ENCODE measurements at places on chromosomes 1 and 21. TPM values are rescaled to one million over a fixed set of nuclear protein-coding genes. Genes with fewer than 3 reads are reported as not detected.

- H3K4me1 ChIP-seq, result no peaks in the 10 kb centered on the region
- H3K27ac ChIP-seq, result no peak overlapping the region
- DNase-seq, result no peak
- H3K36me3 ChIP-seq, result no peaks in the 10 kb centered on the region
- no peaks in the 10 kb centered on the region for H3K27me3 ChIP-seq
Measured at GRCh38 chr1:185040408-185040735, 5.0 kb upstream of the RNF2 start.

GRCh38 chr1:70717656-70718055 lies 306.6 kb downstream of the CTH start:
- H3K27me3 ChIP-seq, result no peaks in the 10 kb centered on the region
- H3K27ac ChIP-seq, result no peak overlapping the region
- no peaks in the 10 kb centered on the region for H3K36me3 ChIP-seq
- no peaks in the 10 kb centered on the region for H3K4me1 ChIP-seq

- no peaks in the 10 kb centered on the region for H3K4me1 ChIP-seq
- peak overlapping the region; percentile 55 for H3K27ac ChIP-seq
- H3K4me3 ChIP-seq, result no peak overlapping the region
- H3K27me3 ChIP-seq, result no peaks in the 10 kb centered on the region
- H3K36me3 ChIP-seq, result no peaks in the 10 kb centered on the region
Measured at GRCh38 chr1:212470059-212470458, 37.3 kb downstream of the NENF start.

- H3K27ac ChIP-seq, result no peak overlapping the region
- no peaks in the 10 kb centered on the region for H3K4me1 ChIP-seq
- no peak overlapping the region for H3K4me3 ChIP-seq
Measured at GRCh38 chr1:99573431-99574217, 72.3 kb upstream of the PALMD start.

DNA sequence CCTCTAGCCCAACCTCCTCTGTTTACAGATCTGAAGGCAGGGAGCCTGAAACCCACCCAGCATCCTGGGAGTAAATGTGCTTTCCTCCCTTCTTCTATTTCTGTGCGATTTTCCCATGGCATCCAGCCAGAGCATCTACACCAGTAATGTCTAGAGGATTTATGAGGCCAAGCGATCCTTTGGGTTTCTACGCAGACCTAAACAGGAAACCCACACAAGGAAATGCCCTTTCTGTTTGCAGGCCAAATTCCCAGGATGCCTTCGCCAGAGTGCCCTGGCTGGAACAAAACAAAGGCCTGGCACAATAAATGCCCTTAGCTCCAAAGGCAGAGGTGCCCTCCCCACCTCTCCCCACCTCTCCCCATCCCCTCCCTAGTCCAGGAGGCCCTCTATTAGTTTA lies 110.5 kb upstream of the CDC42BPA start:
- no peaks in the 10 kb centered on the region for H3K27me3 ChIP-seq
- no peaks in the 10 kb centered on the region for H3K4me1 ChIP-seq
- H3K4me3 ChIP-seq, result no peak overlapping the region

- H3K36me3 ChIP-seq, result no peaks in the 10 kb centered on the region
- H3K4me1 ChIP-seq, result no peaks in the 10 kb centered on the region
- no peaks in the 10 kb centered on the region for H3K27me3 ChIP-seq
- H3K27ac ChIP-seq, result peak overlapping the region; percentile 25
- no peak overlapping the region for H3K4me3 ChIP-seq
Measured at GRCh38 chr1:36217670-36218069, 6.6 kb upstream of the THRAP3 start.

GRCh38 chr1:191608367-191608766 lies 549.9 kb upstream of the RGS18 start:
- H3K36me3 ChIP-seq, result no peaks in the 10 kb centered on the region
- DNase-seq, result no peak
- H3K27me3 ChIP-seq, result no peaks in the 10 kb centered on the region
- no peaks in the 10 kb centered on the region for H3K4me1 ChIP-seq
- no peak overlapping the region for H3K4me3 ChIP-seq
- no peak overlapping the region for H3K27ac ChIP-seq

DNA sequence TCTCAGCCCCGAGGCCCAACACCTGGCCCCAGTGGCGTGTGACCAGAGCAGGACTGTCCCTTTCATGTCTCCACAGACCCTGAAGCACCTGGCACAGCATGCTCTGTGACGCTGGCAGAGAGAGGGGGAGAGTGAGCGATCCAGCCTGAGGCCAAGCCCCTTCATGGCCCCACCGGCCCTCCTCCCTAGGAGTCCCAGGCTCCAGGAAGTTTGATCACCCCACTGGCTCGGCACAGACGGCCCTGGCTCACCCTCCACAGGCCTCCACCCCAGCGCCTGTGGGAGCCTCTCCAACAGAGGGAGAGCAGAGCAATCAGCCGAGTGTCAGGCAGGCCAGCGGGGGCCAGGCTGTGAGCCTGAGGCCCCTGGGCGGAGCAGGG lies 11.0 kb downstream of the SH3BGRL3 start:
- no peaks in the 10 kb centered on the region for H3K27me3 ChIP-seq
- no peaks in the 10 kb centered on the region for H3K36me3 ChIP-seq
- peak overlapping the region; percentile 21 for H3K27ac ChIP-seq
- no peak overlapping the region for H3K4me3 ChIP-seq
- H3K4me1 ChIP-seq, result no peaks in the 10 kb centered on the region

DNA sequence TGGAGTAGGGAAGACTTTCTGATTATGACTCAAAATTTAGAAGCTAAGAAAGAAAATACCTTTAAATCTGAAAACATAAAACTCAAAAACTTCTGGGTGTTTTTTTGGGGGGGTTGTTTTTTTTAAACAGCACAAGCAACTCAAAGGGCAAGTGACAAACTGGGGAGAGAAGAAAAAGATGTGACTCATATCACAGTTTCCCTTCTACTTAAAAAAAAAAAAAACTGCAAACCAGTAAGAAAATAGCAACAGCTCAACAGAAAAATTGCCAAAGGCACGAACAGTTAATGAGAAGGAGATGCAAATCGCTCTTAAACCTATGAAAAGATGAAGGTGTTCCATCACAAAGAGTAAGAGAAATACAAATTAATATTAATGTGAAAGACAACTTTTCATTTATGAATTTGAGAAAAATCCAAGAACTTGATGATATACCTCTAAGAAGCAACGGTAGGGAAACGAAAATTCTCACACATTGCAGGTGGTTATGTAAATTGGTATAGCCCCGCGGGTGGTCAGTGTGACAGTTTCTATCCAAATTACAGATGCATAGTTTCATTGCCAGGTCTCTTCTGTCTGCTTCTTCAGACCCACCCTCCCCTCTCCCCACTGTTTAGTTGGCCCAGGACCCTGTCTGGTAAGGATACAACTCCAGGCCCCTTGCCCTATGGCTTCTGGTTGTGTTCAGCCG lies 9.0 kb downstream of the IFNAR2 start:
- DNase-seq, result no peak
- no peaks in the 10 kb centered on the region for H3K36me3 ChIP-seq
- H3K4me1 ChIP-seq, result peaks cover 18% of the 10 kb centered on the region
- no peaks in the 10 kb centered on the region for H3K27me3 ChIP-seq
- H3K27ac ChIP-seq, result no peak overlapping the region

GRCh38 chr1:50251702-50252101 lies 143.0 kb downstream of the ELAVL4 start:
- no peaks in the 10 kb centered on the region for H3K4me1 ChIP-seq
- H3K4me3 ChIP-seq, result no peak overlapping the region
- no peaks in the 10 kb centered on the region for H3K36me3 ChIP-seq
- no peaks in the 10 kb centered on the region for H3K27me3 ChIP-seq
- H3K27ac ChIP-seq, result no peak overlapping the region

DNA sequence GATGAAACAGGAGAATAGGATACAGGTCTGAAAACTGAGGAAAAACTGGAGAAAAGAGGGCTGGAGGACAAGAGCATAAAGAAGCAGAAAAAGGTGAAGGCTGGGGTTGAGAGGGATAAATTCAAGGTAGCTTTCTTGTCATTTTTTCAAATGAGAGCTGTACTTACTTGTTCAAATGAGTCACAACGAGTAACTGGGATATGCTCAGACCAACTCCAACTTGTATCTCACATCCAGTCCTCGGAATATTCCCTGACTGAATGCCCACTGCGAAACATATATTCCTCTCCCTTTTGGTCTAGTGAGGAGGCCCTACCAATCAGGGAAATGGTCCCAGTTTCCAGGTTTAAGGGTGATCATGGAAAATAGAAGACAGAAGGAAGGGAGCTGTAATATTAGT lies 343.4 kb downstream of the HHIPL2 start:
- no peak overlapping the region for H3K27ac ChIP-seq
- no peak overlapping the region for H3K4me3 ChIP-seq
- no peak for DNase-seq
- no peaks in the 10 kb centered on the region for H3K4me1 ChIP-seq
- H3K27me3 ChIP-seq, result no peaks in the 10 kb centered on the region
- no peaks in the 10 kb centered on the region for H3K36me3 ChIP-seq

DNA sequence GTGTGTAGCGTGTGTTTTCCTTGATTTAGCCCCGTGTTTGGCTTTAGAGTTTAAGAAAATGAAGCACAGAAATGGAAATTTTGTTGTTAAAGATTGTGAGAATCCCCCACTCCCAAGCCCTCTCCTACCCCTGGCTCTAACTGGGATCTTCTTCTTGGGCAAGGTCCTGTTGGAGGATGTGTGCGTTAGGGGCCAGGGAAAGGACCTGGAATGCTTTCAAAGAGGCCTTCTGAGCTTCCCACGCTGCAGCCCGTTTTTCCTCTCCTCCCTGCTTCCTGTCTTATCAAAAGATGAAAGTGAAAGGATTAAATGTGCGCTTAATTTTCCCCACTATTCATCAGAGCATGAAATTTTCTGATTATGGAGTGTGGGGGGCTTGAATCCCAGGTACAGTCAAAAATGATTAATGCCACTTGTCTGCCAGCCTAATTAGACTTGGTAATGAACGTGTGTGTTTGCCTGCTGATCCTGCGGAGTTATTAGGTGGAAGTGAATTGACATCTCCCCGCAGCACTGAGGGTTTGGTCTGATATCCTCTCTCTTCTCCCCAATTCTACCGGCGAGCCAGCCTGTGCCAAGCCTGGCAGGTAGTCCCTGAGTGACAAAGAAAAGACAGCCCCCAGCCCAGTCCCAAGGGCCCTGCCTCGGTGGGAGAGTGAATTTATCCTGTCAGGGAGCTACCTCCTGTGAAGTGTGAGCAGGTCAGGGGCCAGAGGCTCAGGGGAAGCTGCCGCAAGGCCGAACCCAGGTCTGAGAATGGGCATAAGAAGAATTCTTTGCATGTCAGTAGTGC lies 4.9 kb downstream of the RASSF5 start:
- no peak overlapping the region for H3K27ac ChIP-seq
- H3K36me3 ChIP-seq, result no peaks in the 10 kb centered on the region
- no peak overlapping the region for H3K4me3 ChIP-seq
- DNase-seq, result no peak
- H3K27me3 ChIP-seq, result no peaks in the 10 kb centered on the region

DNA sequence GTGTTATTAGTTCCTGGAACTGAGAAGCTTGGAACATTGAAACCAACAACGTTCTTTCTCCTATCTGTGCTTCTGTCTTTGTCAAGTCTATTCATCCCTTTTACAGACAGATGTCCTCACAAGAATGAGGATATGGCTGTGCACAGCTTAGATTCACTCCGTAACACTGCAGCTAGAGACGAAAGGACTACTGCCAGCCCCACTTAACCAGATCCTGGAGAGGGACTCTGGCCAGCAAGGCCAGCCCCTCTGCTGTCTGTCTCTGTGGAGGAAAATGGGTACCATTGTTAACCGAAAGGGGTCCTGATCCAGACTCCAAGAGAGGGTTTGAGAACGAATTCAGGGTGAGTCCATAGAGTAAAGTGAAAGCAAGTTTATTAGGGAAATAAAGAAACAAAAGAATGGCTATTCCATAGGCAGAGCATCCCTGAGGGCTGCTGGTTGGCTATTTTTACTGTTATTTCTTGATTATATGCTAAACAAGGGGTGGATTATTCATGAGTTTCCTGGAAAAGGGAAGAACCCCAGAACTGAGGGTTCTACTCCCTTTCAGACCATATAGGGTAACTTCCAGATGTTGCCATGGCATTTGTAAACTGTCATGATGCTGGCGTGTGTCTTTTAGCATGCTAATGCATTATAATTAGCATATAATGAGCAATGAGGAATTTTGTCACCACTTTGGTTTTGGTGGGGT lies 17.4 kb upstream of the USP24 start:
- no peaks in the 10 kb centered on the region for H3K36me3 ChIP-seq
- no peak overlapping the region for H3K27ac ChIP-seq
- H3K4me1 ChIP-seq, result no peaks in the 10 kb centered on the region
- no peaks in the 10 kb centered on the region for H3K27me3 ChIP-seq
- H3K4me3 ChIP-seq, result no peak overlapping the region

DNA sequence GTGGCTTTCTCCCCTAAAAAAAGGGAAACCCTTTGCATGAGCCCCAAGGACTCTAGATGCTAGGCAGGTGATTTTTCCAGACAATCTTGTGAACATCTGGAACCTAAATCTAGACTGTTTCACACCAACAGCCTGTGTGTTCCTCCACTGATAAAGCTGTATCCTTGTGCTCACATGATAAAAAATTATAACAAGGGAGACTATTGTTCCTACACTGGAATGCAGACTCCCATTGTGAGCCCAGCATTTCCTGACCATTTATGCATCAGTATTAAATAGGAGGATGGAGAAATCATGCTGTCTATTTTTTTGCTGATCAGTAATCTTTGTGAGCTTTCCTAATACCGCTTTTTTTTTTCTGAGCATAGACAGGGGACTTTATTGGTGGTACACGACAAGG lies 52.5 kb downstream of the ZNF697 start:
- H3K36me3 ChIP-seq, result no peaks in the 10 kb centered on the region
- no peak for DNase-seq
- no peaks in the 10 kb centered on the region for H3K27me3 ChIP-seq
- no peaks in the 10 kb centered on the region for H3K4me1 ChIP-seq

GRCh38 chr21:15592271-15592860 lies 137.4 kb upstream of the USP25 start:
- no peaks in the 10 kb centered on the region for H3K36me3 ChIP-seq
- no peaks in the 10 kb centered on the region for H3K27me3 ChIP-seq
- H3K4me1 ChIP-seq, result no peaks in the 10 kb centered on the region
- DNase-seq, result no peak
- no peak overlapping the region for H3K27ac ChIP-seq
- no peak overlapping the region for H3K4me3 ChIP-seq

DNA sequence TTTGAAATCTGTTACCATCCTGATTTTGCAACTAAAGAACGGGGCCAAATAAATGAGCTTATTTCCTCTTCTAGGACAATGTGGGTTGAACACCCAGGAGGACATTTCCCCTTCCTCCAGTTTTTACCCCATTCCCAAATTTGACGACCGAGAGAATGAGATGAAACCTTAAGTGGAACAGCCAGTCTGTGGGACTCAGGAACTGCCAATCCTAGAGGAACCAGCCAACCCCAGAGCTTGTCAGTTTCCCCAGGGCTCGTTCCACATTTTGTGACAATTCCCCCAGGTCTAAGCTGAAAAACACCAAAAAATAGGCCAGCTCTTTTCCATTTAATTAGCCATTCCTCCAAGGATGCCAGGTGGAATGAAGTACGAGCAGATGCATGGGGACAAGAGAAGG lies 21.3 kb upstream of the MAPKAPK2 start:
- peak overlapping the region; percentile 90 for H3K27ac ChIP-seq
- H3K36me3 ChIP-seq, result no peaks in the 10 kb centered on the region
- DNase-seq, result no peak
- H3K27me3 ChIP-seq, result no peaks in the 10 kb centered on the region
- H3K4me1 ChIP-seq, result no peaks in the 10 kb centered on the region
- H3K4me3 ChIP-seq, result no peak overlapping the region

- no peaks in the 10 kb centered on the region for H3K36me3 ChIP-seq
- H3K4me3 ChIP-seq, result no peak overlapping the region
Measured at GRCh38 chr1:200228081-200228480, 181.8 kb downstream of the ZNF281 start.

NBPF6 gene
- not detected for total RNA-seq

PTTG1IP gene
- 303 TPM for total RNA-seq

LRRC8B gene
- total RNA-seq, result 5.5 TPM

NEGR1 gene
- 9.3 TPM for total RNA-seq

HES3 gene
- not detected for total RNA-seq

SPATA46 gene
- total RNA-seq, result not detected

LHX8 gene
- total RNA-seq, result not detected

Measured in right atrium auricular region (tissue), 2 donors.